ENCODE measurements at places on chromosomes 13 and 19.

DNA sequence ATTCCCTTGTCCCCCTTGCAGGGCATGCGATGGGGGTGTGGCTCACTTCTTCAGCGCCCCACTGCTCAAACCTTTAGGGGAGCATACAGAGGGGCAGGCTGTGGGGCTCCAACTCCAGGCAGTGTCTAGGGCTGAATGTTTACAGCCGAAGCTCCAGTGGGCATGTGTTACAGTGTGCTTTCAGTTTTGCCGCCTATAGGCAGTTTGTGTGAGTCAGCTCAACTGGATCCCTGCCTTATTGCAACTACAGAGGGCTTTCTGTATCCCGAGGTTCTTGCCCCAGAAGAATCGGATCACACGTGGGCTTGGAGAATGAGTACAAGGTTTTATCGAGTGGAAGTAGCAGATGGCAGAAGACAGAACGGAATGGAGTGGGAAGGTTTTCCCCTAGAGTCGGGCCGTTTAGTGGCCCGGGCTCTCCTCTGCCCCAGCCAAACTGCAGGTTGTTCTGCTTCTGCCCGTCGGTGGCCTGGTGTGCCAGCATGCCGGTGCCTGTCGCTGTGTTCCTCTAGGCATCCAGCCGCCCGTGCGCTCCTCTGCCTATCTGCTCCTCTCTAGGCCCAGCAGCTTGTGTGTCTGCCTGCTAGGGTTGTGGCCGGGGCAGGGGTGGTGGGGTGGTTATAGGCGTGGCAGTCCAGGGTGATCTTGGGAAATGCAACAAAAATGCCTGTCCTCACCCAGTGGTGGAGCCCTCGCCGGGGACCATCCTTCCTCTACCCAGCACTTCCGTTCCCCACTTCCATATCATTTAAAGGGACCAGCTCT lies 435.9 kb upstream of the SGCG start:
- peak; percentile 13 for DNase-seq

GRCh38 chr13:95553581-95554385 lies 1.3 kb downstream of the CLDN10 start:
- DNase-seq: peak; percentile 15

GRCh38 chr13:51276636-51277035 lies 54.4 kb downstream of the FAM124A start:
- DNase-seq: no peak

- DNase-seq: no peak
Measured at GRCh38 chr13:36130552-36131221, 495 bp downstream of the DCLK1 start.

DNA sequence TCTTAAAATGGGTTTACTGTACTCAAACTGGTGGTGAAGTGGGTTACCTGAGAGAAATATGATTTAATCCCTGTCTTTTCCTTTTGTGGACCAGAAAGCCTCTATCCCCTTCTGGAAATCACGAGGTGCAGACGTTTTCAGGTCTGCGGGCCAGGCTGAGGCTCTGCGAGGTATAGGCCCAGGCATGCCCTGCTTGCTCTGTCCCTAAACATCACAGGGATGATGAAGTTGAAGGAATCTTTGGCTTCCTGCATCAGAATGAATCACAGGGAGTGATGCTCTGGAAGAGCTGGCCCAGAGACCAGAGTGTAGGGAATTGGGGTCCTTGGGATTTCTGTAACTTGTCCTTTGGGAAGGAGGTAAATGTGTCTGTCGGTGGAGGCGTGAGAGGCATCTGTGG lies 18.4 kb upstream of the CHST8 start:
- no peak for DNase-seq

- DNase-seq: peak; percentile 31
Measured at GRCh38 chr19:4385291-4386040, 14.9 kb downstream of the SH3GL1 start.

DNA sequence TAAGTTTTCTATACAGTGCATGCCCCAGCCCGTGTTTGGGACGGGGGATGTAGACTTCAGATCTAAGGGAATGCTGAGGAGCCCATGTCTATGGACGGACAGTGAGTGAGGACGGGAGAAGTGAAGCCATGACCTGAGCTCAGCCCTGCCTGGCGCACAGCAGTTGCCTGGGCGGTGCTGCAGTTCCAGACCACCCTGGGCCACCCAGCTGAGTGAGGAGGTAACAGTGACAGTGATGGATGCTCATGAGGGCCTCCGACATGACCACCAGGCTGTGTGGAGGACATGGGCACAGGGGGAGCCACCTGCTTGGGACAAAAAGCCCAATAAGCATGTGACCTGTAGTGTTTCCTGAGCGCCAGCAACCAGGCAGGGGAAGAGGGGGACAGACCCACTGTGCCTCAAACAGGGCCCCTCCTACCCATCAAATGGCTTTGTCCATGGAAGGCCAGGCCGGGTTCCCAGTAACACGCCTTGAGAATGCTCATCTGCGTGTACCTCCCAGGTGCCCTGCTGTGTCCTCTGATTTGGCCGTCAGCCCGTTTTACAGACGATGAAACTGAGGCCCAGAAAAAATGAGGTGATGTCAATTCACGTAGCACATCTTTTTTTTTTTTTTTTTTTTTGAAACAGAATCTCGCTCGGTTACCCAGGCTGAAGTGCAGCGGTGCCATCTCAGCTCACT lies 22.6 kb downstream of the NOSIP start:
- no peak for DNase-seq

DNA sequence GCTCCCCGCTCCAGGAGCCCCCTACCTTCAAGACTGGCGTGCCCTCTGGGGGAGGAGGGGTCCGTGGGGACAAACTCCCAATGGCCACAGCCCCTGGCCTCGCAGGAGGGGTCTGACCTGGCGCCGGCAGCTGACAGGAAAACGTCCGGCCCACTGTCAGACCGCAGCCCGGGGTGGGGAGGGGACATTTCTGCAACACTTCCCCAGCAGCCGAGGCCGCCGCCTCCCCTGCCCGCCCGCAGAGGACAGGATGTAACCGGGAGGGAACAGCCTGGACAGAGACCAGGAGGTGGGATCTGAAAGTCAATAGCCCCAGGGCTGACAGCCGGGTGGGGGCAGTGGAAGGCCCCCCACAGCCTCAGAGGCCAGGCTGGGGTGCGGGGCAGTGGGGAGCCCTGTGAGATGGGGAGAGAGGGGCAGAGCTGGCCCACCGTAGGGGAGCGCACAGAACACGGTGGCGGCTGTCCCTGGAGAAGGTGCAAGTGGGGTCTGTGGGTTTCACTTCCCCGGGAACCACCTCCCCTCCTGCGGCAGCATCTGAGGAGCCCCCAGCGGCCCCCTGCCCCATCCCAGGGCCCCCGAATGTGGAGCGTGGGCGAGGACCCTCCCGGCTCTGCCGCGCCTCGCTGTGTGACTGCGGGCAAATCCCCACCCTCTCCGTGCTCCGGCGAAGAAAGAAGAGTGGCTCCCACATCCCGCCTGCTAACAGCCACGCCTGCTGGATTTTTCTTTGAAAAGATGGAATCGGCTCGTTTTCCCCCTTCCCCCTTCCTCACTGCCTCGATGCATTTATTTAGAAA lies at the start of gene PEAK3:
PEAK3 (minus strand) TSS at position 114 of the 800 bp plus-strand sequence. CDS start 1,244 bp downstream, outside the sequence.
- peak; percentile 47 for DNase-seq

DNA sequence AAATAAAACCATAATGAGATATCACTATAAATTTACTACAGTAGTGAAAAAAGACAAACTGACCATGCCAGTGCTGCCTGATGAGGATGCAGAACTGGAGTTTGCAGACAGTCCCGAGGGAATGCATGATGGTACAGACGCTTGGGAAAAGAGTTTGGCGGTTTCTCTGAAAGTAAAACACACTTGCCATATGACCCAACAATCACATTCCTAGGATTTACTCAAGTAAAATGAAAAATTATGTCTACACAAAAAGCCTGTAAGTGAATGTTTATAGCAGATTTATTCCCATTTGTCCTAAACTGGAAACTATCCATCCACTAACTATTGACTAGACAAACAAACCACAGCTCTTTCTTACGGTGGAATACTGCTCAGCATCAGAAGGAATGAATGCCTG lies 271.0 kb downstream of the DNAJC15 start:
- DNase-seq: no peak

GRCh38 chr19:33683881-33684537 lies 62.3 kb downstream of the CHST8 start:
- no peak for DNase-seq

DNA sequence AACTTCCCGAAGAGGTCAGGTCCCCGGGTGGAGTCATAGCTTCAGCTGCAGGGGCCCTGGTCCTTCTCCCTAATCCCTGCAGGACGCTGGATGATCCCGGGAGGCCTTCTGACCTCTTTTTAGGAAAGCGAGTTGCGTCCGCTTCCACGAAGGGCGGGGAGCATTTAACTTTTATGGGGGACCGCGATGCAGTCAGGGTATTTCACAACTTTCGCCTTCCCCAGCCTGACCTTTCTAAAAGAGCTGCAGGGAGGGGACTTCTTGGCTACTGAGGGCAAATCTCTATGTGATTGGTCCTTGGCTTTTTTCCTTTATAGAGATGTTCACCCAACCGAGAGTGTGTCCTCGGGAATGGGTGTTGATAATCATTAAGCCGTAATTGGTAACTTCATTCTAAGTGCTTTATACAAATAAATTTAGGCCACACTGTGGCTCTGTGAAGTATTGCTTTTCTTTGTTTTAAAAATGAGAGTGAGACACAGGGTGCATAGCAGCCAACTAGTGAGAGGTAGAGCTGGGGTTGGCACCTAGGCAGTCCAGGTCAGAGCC lies 778 bp downstream of the ZNF230 start:
- no peak for DNase-seq

DNA sequence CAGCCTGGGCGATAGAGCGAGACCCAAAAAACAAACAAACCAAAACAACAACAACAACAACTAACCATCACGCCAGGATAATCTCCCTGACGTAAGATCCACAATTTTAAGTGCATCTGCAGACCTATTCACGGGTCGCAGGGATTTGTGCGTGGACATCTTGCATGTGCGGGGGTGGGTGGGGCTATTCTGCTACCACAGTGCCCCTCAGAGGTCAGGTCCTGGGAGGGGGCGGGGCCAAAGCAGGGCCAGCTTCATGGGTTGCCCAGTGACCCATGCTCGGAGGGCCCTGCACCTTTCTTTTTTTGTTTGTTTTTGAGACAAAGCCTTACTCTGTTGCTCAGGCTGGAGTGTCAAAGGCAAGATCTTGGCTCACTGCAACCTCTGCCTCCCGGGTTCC lies 2.6 kb upstream of the CDC42EP5 start:
- DNase-seq: no peak

DNA sequence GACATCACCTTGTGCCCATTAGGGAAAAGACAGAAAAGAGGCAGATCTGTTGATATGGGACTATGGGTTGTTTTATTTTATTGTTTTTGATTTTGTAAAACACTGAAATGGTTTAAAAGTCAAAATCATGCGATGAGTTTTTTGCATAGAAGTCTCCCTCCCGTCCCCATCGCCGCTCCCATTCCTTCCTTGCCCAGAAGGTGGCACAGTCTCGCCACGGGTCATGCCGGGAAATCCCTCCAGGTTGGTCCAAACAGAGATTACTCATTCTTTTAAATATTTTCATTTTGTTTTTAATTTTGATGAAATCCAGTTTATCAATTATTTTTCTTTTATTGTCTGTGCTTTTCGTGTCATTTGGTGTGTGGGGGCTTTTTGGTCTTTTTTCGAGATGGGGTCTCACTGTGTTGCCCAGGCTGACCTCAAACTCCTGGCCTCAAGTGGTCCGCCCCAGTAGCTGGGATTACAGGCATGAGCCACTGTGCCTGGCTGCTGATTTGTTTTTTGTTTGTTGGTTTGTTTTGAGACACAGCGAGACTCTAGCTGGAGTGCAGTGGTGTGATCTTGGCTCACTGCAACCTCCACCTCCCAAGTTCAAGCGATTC lies 9.2 kb downstream of the PGPEP1 start:
- DNase-seq: peak; percentile 55

DNA sequence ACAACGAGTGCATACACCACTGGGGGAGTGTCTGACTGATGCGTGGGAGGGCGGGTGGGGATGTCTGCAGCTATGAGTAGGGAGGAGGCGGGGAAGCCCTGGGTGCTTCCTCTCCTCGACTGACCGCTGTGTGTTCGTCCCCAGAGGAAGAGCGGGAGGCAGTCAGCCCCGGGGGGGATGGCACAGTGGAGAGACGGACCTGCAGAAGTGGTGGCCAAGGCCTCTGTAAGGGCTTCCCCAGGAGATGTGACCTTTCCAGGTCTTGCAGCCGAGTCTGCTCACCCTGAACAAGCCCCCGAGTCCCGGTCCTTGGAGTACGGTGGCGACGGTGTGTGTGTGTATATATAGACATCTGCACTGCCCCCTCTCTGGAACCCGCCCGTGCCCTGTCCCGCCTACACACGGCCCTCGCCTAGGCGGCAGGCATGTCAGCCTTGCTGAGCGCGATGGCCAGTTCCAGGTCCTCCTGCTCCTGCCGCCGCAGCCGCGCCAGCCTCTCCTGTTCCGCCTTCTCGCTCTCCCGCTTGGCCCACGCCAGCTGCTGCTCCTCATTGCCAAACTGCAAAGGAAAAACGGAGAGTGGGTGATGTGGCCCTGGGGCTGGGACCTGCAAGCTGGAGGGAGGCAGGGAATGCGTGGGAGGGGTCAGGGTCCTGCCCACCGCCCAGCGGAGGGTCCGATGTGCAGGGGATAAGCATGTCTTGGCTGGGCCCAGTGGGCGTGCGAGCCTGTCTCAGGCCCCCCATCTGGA lies 30.8 kb downstream of the KLF2 start:
- peak; percentile 60 for DNase-seq

GRCh38 chr19:55838251-55838650 lies 1.9 kb downstream of the NLRP4 start:
- no peak for DNase-seq

DNA sequence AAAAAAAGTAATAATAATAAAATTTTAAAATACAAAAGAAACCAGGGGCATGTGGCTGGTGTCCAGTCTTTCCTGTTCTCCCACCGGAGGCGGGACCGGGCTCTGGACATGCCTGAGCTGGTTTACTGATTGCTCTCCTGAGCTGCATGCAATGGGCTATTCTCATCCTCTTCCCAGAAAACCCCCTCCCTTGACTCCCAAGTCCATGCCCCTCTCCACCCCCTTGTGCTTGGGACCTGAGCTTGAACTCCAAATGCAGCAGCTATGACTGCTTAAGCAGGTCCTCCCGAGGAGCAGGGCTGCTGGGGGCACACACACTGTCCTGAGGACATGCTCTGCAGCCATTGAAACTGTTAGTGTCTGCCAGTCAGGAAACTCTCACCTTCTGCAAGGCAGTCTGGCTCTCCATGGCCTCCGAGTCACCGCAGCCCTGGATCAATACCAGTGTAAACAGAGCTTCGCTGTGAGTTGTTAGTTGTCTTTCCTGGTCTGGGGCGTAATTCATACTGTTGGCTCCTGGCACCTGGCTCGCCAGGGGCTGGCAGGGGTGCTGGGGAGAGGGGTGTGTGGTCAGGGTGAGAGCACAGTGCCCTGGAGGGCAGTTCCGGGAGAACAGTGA lies 41.6 kb upstream of the CHST8 start:
- no peak for DNase-seq

GRCh38 chr13:55263045-55263444 lies 1877.7 kb upstream of the PRR20A start:
- no peak for DNase-seq

GRCh38 chr19:18542941-18543813 lies at the start of gene FKBP8:
Gene FKBP8 (minus strand): TSS chr19:18543573. CDS start chr19:18541970, 1,603 bp downstream.
- DNase-seq: peak; percentile 75

GRCh38 chr19:47459477-47459876 lies 12.2 kb downstream of the SLC8A2 start:
- DNase-seq: no peak

- no peak for DNase-seq
Measured at GRCh38 chr19:10740798-10741197, 22.9 kb downstream of the DNM2 start.
